ENCODE measurements at places on chromosomes 7 and 10.

- H3K27ac ChIP-seq = no peak overlapping the region
- no peak for DNase-seq
- no peak overlapping the region for H3K4me3 ChIP-seq
- H3K4me1 ChIP-seq = no peaks in the 10 kb centered on the region
These were observed 688 bp downstream of the PTN start for GRCh38 chr7:137342828-137343261.

DNA sequence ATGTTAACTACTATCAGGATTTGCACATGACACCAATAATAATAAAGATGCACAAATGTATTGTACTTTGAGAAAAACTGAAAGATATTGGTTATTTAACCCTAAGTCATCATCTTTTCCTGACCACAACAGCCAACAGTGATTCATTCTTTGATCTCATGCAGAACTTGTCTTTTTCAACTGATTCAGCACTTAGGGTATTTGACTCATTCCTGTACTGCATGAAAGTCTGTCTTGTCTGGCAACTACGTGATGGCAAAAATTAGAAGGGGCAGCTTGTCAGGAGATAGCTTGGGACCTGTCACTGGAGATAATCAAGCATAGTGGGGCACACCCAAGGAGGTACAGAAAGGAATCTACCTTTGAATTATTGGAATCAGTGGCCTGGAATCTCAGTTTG lies 77.8 kb upstream of the LRRC17 start:
- H3K36me3 ChIP-seq = peaks cover 2% of the 10 kb centered on the region
- no peak overlapping the region for H3K4me3 ChIP-seq
- no peak overlapping the region for H3K27ac ChIP-seq
- peak; percentile 24 for DNase-seq
- peaks cover 9% of the 10 kb centered on the region for H3K4me1 ChIP-seq
- H3K27me3 ChIP-seq = peaks cover 3% of the 10 kb centered on the region

GRCh38 chr7:21128062-21128817 lies 299.6 kb upstream of the SP4 start:
- H3K27ac ChIP-seq = no peak overlapping the region
- peaks cover 3% of the 10 kb centered on the region for H3K27me3 ChIP-seq
- H3K4me1 ChIP-seq = no peaks in the 10 kb centered on the region
- no peak for DNase-seq

- peaks cover 24% of the 10 kb centered on the region for H3K4me1 ChIP-seq
- H3K27me3 ChIP-seq = peaks cover 42% of the 10 kb centered on the region
- no peak for DNase-seq
- H3K36me3 ChIP-seq = no peaks in the 10 kb centered on the region
- no peak overlapping the region for H3K27ac ChIP-seq
- no peak overlapping the region for H3K4me3 ChIP-seq
These were observed 16.3 kb downstream of the CYTH3 start for GRCh38 chr7:6256109-6256483.

DNA sequence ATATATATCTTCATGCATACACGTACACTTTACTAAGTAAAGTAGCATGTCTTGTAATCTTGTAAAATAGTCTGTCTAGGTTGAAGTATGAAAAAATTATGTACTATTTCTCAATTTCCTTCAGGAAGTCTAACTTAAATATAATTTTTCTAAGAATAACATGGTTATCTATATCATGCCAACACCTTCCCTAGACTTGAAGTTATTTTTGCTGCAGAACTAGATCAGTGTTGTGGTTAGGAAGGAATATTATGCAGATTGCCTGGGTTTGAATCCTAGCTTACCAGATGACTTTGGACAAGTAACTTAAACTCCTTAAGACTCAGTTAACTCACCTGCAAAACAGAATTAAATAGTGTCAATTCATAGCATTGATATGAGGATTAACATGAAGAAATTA lies 142.2 kb upstream of the SEMA3A start:
- no peak overlapping the region for H3K4me3 ChIP-seq
- DNase-seq = no peak
- H3K36me3 ChIP-seq = no peaks in the 10 kb centered on the region
- H3K27me3 ChIP-seq = no peaks in the 10 kb centered on the region

DNA sequence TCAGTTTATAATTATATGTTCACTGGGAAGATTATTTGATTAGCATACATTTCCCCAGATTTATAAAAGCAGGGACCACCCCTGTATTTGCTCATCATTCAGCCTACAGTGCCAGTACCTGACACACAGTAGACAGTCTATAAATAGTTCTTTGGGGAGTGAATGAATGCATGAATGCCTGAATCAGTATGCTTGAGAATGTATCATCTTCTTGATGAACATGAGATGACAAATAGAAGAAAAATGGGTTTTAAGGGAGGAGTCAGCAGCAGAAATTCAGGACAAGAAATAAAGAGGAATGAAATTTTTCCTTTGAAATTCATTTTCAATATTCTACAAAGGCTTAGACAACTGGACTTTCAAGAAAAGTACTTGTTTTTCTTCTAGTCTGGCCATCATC lies 295.8 kb upstream of the LRRTM3 start:
- no peaks in the 10 kb centered on the region for H3K4me1 ChIP-seq
- H3K4me3 ChIP-seq = no peak overlapping the region
- no peak overlapping the region for H3K27ac ChIP-seq
- no peaks in the 10 kb centered on the region for H3K27me3 ChIP-seq
- H3K36me3 ChIP-seq = no peaks in the 10 kb centered on the region
- DNase-seq = no peak

GRCh38 chr10:70993051-70993450 lies 104.7 kb upstream of the PCBD1 start:
- no peaks in the 10 kb centered on the region for H3K27me3 ChIP-seq
- no peak overlapping the region for H3K4me3 ChIP-seq
- DNase-seq = no peak
- H3K36me3 ChIP-seq = no peaks in the 10 kb centered on the region
- H3K4me1 ChIP-seq = no peaks in the 10 kb centered on the region
- H3K27ac ChIP-seq = no peak overlapping the region

DNA sequence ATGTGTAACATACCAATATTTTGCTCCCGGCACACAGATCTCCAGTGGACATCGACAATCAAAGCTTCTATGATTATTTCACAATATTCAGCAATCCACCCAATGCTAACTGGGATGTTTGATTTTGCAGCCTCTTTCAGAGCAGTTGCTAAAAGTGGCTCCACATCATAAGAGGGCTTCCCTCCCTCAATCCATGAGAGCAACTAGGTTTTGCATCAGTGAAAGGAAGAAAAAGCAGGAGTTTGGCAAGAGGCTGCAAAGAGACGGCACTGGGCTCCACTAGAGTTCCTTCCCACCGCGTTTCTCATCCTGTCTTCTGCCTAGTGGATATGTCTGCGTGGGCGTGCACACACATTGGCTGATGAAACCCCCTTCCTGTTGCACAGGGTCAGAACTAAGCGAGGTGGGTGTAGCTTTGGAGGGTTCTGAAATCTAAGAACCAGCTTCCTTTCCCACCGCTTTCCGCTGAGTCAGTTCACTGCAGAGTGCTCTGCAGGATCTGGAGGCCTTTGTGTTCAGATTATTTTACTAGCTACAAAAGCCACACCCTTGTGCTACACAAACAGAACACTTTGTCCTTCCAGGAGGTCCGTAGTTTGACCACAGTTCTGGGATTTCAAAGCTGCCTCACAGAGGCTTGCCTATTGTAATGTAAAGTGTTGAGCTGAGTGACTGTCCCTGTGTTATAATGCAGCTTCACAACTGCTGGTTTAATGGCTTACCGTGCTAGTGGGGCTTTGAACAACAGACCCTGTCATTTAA lies 28.1 kb downstream of the ARL4A start:
- peak overlapping the region; percentile 37 for H3K27ac ChIP-seq
- H3K4me1 ChIP-seq = peaks cover 34% of the 10 kb centered on the region
- no peaks in the 10 kb centered on the region for H3K27me3 ChIP-seq
- H3K4me3 ChIP-seq = no peak overlapping the region

DNA sequence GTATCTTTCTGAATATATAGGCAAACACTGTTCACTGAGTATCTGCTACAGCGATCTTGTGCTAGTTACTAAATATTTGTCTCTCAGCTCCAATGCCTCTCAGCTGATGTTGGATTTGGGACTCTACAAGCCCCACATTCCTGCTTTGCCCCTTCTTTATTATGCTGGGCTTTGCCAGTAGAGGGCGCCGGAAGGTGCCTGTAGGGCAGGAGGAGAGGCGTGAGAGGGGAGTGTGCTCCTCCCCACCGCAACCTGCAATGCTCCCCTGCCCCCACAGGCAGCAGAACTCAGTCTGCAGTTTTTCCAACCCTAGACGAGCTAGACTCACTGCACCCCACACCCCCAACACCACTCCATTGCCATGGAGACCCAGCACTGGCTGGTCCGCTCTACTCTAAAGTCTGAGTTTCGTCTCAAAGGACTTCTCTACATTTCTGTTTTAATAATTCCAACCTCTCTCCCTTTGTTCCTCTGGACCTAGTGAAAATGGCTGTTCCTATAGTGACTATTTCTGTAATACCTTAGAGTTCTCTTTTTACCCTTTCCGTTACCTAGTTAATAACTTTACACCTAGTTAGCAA lies 337.6 kb downstream of the CCSER2 start:
- H3K36me3 ChIP-seq = no peaks in the 10 kb centered on the region
- peaks cover 2% of the 10 kb centered on the region for H3K4me1 ChIP-seq
- H3K27me3 ChIP-seq = no peaks in the 10 kb centered on the region
- DNase-seq = peak; percentile 18
- no peak overlapping the region for H3K27ac ChIP-seq
- H3K4me3 ChIP-seq = no peak overlapping the region

- H3K27me3 ChIP-seq = no peaks in the 10 kb centered on the region
- no peak overlapping the region for H3K4me3 ChIP-seq
- DNase-seq = no peak
- no peak overlapping the region for H3K27ac ChIP-seq
These were observed 84.1 kb upstream of the KMT2E start for GRCh38 chr7:104929921-104930320.

- no peak overlapping the region for H3K27ac ChIP-seq
- no peak overlapping the region for H3K4me3 ChIP-seq
- no peak for DNase-seq
- no peaks in the 10 kb centered on the region for H3K4me1 ChIP-seq
- peaks cover 55% of the 10 kb centered on the region for H3K36me3 ChIP-seq
- no peaks in the 10 kb centered on the region for H3K27me3 ChIP-seq
These were observed 35.2 kb upstream of the PLEKHS1 start for GRCh38 chr10:113716109-113716910.

GRCh38 chr7:124152859-124153692 lies 120.2 kb upstream of the TMEM229A start:
- no peaks in the 10 kb centered on the region for H3K36me3 ChIP-seq
- no peaks in the 10 kb centered on the region for H3K27me3 ChIP-seq
- no peaks in the 10 kb centered on the region for H3K4me1 ChIP-seq
- H3K4me3 ChIP-seq = no peak overlapping the region

- peak overlapping the region; percentile 97 for H3K27ac ChIP-seq
These were observed 732 bp downstream of the FAM53B start for GRCh38 chr10:124743191-124744101.

- peak overlapping the region; percentile 90 for H3K4me3 ChIP-seq
- H3K4me1 ChIP-seq = peaks cover 40% of the 10 kb centered on the region
- peak; percentile 29 for DNase-seq
These were observed 766 bp upstream of the ZMYND11 start for GRCh38 chr10:134247-135131.

GRCh38 chr10:5400468-5401240 lies 4.0 kb downstream of the TUBAL3 start:
- no peaks in the 10 kb centered on the region for H3K4me1 ChIP-seq
- DNase-seq = no peak
- H3K27me3 ChIP-seq = peaks cover 16% of the 10 kb centered on the region
- H3K4me3 ChIP-seq = no peak overlapping the region

DNA sequence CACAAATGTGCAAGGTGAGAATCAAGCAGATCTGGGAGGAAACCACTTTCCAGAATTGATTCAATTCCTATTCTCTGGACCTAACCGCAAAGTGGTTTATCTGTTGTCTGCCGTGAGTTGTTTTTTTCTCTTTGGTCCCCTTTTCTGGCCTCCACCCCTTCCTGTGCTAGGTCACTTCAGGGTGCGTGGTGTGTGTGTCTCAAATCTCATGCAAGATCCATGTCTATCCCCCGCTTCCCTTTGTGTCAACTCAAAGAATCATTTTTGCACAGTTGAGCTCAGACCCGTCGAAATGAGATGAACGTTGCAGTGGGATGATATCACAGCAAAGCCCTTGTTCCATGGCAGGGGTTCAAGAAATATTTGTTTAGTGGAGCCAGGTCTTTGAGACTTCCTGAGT lies 184.5 kb downstream of the GATA3 start:
- H3K4me3 ChIP-seq = peak overlapping the region; percentile 12
- H3K27me3 ChIP-seq = peaks cover 1% of the 10 kb centered on the region
- DNase-seq = peak; percentile 53

Data from activated CD4-positive, alpha-beta T cell treated with anti-CD3 and anti-CD28 coated beads, Interleukin-2, amount 10 ng/mL, durations not matched to agents 7 days and 5 days (primary cell).